DMS53 (cell line): ENCODE measurements at places on chromosomes 13 and 19.

DNA sequence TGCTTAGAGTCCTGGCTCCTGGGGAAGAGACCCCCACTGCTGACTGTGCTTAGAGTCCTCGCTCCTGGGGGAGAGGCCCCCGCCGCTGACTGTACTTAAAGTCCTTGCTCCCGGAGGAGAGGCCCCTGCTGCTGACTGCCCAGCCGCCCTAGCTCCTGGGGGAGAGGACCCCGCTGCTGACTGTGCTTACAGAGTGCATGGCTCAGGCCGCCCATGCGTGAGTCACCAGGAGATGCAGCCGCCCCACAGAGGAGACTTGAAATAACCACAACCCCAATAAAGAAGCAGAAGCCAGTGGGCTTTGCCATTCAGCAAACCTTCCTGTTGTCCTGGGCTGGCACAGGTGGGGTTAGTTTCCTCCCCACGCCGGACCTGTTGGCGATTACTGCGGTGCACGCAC, 79.2 kb upstream of the C13orf46 start:
- DNase-seq = no peak

- DNase-seq = no peak
Observed at GRCh38 chr13:85411591-85411990, 387.6 kb downstream of the SLITRK6 start.

DNA sequence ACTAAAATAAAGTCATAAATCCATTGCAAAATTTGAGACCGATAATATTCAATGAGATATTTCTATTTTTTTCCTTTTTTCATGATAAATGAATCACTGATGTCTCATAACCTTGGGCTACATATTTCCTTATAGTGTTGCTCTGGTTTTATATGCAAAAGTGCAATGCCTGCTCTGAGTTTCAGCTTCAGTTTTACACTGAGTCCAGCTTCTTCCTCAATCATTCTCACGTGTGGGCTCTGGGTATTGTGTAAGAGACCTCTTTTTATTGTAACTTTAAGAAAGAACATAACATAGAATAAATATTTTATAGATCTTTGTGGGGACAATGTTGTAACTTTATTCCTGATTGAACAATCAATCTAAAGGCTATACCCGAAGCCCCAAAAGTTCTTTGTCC, 280.2 kb upstream of the EDNRB start:
- no peak for DNase-seq

GRCh38 chr19:28705008-28705407, 507.9 kb downstream of the UQCRFS1 start:
- no peak for DNase-seq

GRCh38 chr13:28268800-28269223, 130.5 kb downstream of the PAN3 start:
- no peak for DNase-seq

DNA sequence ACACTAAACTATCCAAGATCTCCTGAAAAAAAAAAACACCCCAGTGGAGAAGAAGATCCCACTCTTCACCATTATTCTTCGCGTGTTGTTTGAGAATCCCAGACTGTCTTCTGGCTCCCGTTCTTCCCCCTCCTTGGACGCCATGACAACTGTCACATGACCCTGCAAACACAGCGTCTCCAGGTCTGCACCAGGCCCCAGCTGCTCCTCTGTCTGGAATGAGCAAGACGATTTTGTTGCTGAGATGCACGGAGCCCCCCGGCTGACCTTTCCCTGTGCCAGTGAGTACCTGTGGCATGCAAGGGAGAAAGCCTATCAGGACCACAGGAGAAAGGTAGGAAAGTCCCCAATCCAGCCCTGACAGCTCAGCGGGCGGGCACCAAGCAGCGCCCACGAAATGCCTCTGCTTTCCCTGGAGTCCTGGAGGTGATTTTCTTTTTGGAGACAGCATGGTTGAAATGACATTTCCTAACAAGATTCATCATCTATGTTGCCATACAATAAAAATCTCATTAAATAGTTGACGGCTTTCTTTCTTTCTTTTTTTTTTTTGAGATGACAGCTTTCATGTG, at the start of gene CFAP97D2:
TSS of gene CFAP97D2 (plus strand) at position 171 of the 572 bp plus-strand sequence. CDS start at position 245, 74 bp downstream.
- no peak for DNase-seq

DNA sequence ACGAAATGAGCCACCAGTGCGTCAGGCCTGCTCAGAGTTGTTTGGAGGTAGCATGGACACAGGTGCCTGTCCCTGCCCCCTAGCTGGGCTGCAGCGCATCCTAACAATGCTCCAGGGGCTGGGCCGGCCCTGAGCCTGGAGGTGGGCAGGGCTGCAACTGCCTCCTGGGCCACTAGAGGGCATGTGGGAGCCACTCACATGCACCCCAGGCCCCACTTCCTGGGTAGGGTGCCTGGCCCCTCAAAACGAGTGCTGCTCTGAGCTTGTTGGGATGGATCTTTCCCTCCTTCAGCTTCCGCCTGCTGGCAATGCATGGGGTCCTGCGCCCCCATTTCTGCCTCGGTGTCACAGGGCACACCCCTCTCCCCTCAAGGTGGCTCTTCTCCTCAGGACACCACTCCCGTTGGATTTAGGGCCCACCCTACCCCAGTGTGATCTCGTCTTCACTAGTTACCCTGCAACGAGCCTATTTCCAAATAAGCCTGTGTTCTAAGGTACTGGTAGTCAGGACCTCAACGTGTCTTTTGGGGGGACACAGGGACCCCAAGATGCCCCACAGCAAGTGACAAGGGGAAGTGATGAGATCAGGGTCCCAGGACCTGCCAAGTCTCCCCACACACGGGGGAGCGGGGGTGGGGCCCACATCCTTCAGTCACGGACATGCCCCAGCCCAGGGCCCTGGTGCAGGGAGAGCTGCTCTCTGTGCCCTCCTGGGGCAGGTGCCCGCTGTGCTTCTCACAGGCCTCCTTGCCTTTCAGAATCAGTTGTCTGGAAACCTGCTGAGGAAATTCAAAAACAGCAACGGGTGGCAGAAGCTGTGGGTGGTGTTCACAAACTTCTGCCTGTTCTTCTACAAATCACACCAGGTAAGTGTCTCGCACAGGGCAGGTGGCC, 131.3 kb downstream of the STK24 start:
- peak; percentile 70 for DNase-seq

- no peak for DNase-seq
Observed at GRCh38 chr19:4414800-4415321, 12.4 kb downstream of the CHAF1A start.

GRCh38 chr19:5149932-5150901, 181.3 kb downstream of the KDM4B start:
- DNase-seq = no peak

DNA sequence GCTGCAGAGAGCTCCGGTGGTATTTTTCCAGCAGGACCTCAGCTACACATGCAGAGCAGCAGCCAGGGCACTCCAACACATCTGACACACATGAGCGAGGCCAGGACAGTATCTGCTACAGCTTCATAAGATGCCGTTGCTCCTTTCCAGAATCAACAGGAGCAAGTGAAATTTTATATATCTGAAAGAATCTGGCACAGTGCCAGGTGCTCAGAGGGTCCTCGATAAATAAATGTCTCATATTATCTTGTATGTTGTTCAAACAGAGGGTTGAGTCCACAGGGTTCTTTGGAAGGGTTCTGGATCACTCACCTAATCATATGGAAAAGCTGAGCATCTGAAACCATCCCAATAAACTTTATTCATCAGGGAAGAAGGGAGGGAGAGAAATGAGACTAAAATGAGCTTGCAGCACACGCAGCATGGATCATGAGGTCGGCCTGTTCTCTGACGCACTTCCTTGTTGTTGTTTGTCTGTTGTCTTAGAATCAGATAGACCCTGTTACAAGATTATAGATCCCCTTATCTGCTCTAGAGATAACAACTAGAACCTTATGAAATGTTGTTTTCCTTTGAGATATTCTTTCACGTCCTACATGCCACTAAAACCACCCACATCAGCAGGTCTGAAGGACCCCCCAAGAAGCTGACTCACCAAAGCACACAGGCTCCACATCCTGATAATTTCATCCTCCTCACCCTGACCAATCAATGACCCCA, 3.2 kb upstream of the METTL21C start:
- DNase-seq = no peak

- DNase-seq = no peak
Observed at GRCh38 chr13:106385654-106386053, 149.8 kb downstream of the EFNB2 start.

- DNase-seq = no peak
Observed at GRCh38 chr19:6416658-6417405, 7.8 kb downstream of the KHSRP start.

DNA sequence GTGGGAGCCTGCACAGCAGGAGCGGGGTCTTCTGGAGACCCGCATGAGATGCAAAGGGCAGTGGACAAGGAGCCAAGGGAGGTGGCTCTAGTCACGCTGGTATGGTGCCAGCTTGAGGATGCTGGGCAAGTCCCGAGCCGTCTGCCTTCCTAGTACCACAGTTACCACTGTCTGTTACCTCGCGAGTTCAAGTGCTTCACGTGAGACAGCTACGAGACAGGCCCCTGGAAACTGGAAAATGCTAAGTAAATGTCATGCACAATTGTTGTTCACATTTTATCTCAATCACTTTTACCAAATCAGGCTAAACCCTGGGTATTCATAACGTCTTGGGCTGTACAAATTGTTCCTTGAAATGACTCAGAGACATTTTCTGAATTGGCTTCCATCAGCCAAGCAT, 155.7 kb downstream of the TNFRSF19 start:
- DNase-seq = no peak

- peak; percentile 65 for DNase-seq
Observed at GRCh38 chr19:11578258-11579142, 1.1 kb upstream of the ACP5 start.

DNA sequence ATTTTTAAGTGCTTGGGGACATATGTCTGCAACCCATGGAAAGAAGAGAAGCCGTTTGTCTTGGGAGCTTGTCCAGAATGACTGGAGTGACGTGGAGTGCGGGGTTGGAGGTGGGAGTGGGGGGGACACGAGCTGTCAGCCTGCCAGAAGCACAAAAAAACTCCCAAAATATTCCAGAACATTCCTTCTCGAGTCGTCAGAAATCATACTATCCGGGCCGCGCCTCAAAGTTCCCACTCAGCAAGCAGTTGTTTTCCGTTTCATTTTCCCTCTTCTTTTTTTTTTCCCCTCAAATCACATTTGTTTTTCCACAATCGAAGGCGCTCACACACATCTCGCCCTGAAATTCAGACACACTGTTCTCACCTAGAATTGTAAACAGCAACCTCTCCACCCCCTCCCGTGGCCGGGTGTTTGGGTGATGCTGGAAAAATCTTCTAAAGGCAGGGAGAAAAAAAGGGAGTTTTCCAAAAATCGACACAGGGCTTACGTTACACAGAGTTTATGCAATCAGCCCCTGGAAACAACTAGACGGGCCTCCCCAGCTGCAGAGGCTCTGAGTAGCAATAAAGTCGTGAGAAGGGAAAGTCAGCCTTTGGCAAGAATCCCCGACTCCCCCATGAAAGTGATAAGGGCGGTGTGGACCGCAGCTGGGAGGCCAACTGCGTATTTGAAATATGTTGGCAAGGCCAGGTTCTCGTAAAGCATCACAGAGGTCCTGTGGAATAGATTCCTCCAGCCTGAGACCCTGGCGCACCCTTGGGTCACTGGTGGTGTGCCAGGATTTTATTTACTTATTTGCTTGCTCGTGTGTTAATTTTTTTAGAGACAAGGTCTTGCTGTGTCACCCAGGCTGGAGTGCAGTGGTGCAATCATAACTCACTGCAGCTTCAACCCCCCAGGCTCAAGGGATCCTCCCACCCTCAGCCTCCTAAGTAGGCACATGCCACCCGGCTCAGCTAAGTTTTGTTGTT, 31.2 kb upstream of the KLF2 start:
- no peak for DNase-seq

- DNase-seq = no peak
Observed at GRCh38 chr13:65336087-65336749, 1893.9 kb downstream of the PCDH9 start.

DNA sequence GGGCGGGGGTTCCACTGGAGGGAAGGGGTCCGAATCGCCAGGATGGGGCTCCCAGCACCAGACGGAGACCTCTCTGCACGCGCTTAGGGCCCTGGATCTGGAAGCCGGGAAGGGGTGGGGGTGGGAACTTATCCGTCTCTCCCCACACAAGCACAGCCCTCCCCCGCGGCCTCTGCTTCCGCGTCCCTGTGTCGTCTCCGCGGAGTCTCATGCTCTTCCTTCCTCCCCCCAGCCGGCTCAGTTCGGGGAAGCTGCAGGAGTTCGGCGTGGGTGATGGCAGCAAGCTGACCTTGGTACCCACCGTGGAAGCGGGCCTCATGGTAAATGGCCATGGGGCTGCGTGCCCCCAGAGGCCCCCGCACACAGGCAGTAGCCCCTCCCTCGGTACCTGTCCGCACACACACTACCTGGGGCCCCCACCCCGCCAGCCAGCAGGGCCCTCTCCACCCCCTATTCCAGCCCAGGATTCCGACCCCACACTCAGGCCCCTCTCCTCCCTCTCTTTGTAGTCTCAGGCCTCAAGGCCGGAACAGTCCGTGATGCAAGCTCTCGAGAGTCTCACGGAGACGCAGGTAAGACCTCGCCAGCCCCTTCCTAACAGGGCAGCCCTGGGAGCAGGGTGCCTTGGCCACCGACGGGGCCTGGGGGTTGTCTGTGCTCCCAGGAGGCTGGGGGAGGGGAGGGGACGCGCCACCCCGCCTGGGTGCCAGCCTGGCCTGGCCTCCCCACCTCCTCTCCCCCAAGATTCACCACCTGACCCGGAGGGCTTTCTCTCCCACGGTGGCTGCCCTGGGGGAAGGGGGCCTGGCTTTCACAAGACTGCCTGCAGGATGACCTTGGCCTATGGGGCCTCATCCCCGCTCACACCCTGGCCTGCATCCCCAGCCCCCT, 3.2 kb downstream of the MIDN start:
- DNase-seq = peak; percentile 41

GRCh38 chr19:32540621-32541020, 40.4 kb upstream of the PDCD5 start:
- no peak for DNase-seq

DNA sequence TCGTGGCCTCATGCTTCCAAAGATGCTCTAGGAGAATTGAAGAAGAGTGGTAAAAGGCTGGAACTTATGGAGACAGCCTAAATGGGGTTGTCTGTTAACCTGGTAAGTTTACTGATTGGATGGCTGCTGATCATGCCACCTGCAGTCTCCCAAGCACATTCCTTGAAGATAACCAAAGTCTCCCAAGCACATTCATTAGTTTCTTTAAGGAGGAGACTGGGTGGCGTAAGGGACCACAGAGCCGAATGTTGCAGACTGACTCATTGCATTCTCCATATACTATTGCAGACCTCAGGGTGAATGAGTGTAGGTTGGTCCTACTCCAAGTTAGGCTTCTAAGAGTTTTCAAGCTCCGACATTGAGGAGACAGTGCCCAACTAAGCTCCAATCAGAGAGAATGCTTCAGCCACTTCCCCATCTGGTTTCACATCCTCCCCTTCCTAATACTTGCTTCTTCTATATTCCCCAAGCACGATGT, at the start of gene IGFL3:
TSS of gene IGFL3 (minus strand) at position 51 of the 478 bp plus-strand sequence. CDS start at position 12, 39 bp downstream.
- DNase-seq = no peak

GRCh38 chr13:51246418-51247277, 24.4 kb downstream of the FAM124A start:
- DNase-seq = no peak

DNA sequence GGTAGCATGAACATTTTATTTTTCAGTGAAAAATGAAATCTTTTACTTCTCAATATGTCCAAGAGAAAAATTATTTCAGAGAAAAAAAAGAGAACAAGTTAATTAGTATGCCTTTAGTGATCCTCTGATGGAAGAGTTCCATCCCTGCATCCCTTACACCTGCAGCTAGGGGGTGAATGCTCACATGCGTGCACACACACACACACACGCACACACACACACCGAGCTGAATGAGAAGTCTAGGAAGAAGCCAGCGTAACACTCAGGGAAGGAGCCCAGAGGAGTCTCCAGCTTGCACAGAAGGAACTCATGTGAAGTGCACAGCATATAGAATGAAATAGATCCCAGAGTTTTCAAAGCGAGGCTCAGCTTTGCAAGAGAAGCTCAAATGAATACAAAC, 510.5 kb downstream of the IRS2 start:
- DNase-seq = peak; percentile 33
